NCI-H1417 (cell line): ENCODE measurements at places on chromosomes 4 and X.

- DNase-seq = no peak
Observed at GRCh38 chr4:36133658-36134057, 110.7 kb downstream of the ARAP2 start.

DNA sequence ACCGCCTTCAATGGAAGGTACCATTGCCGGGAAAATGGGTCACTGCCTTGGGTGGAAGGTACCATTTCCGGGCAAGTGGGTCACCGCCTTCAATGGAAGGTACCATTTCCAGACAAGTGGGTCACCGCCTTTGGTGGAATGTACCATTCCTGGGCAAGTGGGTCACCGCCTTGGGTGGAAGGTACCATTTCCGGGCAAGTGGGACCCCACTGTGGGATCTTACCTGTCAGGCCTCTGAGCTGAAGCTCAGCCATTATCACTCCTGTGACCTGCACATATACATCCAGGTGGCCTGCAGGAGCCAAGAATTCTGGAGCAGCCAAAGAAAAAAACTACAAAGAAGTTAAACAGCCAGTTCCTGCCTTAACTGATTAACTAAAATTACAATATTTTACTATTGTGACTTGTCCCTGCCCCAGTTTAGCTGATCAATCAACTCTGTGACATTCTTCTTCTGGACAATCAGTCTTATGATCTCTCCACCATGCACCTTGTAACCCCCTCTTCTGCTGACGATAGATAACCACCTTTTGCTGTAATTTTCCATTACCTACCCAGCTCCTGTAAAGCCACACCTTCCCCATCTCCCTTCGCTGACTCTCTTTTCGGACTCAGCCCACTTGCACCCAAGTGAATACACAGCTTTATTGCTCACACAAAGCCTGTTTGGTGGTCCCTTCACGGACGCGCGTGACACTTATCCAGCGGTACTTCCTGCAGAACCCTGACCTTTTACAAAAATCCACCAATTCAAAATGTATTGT lies 313.2 kb downstream of the DHRSX start:
- DNase-seq = no peak

GRCh38 chrX:97616883-97617530 lies 733.3 kb downstream of the RPA4 start:
- no peak for DNase-seq

GRCh38 chr4:140807491-140808252 lies 51.5 kb upstream of the TBC1D9 start:
- no peak for DNase-seq

DNA sequence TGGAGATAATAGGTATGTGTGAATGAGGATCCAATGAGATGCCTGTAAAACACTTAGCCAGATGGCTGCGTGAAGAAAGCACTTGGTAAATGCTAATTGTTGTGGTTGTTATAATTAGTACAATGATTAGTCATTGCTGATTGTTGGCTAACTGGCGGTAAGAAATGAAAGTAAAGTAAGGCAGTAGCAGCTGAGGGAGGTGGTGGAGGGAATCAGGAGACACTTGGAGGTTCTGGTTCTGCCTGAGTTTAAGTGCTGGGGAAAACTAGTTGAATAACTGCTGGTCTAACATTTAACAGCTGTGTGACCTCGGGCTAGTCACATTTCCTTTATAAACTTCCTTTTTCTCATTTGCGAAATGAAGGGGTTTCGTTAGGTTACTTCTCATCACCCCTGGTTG lies 30.9 kb downstream of the CD38 start:
- no peak for DNase-seq

DNA sequence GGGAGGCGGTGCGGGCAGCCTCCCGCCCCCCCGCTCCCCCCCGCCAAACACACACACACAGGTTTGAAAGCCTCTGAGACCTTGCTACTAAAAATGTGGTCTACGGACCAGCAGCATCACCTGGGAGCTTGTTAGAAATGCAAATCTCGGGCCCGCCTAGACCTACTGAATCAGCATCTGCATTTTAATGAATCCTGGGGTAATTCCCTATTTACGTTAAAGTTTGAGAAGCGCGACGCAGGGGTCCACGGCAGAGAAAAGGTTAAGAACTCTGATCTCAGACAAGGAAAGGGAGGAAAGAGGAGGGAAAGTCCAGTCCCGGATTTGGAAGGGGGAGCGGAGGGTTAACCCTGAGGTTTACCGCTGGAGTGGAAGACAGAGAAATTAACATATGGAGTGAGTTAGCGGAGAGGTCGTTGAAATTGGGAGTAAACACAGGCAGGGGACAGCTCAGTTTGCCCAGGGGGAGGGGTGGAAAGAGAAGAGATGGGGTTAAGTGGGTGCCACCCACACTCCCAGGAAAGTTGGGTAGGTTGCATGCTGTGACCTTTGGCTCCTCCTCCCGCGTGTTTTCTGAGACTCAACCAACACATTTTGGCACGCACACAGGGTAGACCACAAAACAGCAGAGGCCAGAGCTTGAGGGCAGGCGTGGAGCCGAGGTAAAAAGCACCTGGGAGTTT lies 483.6 kb downstream of the BCOR start:
- DNase-seq = peak; percentile 75

- no peak for DNase-seq
Observed at GRCh38 chr4:3305610-3306371, 13.0 kb downstream of the RGS12 start.

DNA sequence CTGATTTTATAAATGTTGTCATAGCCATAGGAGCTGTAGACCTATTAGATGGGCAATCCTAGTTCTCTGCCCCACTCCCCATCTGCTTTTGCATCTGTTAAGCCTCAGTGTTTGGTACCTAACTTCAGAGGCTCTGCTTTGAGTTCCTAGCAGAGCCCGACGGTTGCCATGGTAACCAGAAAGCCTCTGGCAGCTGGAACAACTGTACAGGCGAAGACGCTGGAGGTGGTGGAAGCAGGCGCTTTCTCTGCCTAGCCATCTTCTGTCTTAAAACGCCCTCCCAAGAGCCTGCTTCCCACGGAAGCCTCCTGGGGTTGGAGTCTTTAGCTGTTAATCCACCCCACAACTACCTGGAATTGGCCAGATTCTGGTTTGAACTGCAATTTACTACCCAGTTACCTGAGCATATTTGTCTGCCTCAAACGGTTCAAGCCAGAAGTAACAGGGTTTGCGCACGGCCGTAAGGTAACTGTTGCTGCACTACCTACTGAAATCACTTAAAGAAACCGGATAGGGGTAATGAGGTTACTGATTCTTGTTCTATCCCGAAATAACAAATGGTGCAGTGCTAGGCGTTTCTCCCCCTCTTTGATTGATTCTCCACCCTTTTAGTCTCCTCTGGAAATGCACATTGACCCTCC lies 1.0 kb upstream of the GABRG1 start:
- DNase-seq = peak; percentile 42

- DNase-seq = no peak
Observed at GRCh38 chr4:8920969-8921368, 49.3 kb upstream of the HMX1 start.

DNA sequence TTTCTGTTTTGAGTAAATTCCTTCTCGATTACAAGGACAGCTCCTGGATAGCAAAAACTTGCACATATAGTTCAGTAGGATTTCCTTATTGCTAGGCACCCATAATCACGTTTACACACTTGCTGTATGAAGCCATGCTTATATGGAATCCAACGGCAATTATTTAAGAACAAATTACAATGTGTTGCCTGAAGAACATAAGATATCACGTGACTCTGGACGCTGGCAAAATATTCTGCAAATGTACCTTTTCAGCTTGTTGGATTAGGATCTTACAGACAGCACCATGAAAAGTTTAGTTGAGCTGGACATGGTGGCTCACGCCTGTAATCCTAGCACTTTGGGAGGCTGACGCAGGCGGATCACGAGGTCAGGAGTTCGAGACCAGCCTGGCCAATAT lies 17.4 kb downstream of the MFAP3L start:
- DNase-seq = no peak

GRCh38 chrX:24838629-24839028 lies 144.9 kb downstream of the POLA1 start:
- peak; percentile 75 for DNase-seq

DNA sequence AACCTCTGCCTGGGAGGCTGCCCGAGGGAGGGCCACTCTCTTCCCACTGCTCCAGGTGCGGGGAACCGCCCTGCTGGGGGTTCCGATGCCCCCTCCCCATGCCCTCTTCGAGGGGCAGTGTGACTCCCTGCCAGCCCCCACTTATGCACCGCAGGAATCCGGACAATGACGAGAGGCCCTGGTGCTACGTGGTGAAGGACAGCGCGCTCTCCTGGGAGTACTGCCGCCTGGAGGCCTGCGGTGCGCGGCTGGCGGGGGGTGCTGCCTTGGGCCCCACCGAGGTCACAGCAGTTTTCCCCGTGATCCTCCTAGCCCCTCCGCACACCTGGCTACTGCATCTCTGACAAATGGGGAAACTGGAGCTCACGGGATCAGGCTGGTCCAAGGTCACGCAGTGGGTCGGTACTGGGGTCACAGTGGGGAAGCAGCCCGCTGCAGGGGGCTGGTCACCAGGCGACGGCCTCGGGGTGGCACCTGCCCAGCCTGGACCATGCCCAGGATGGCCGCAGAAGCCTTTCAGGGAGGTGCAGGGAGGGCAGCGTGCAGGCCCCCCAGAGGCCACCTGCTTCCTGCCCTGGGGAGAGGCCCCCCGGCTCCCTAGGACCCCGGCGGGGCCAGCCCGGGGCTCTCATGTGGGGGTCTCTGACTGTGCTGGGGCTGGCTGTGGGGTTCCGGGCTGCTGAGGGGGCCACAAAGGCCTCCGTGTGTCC lies 3.5 kb downstream of the HGFAC start:
- no peak for DNase-seq

DNA sequence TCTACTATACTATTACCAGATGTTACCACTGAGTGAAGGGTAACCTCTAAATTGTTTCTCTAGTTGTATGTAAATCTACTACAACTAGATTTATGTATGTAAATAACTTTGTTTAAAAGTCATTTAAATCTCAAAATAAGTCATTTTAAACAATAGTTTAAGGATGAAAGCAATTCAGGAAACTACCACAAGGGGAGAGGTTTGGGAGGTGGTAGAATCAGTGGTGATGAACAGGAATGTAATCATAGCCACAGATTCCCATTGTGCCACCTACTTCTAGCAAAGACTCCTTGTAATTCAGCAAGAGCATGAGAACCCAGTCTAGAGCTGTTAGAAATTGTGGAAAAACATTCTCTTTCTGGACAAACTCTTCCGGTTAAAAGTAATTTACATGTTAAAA lies 234.6 kb downstream of the SLC7A11 start:
- no peak for DNase-seq

GRCh38 chr4:172997856-172998255 lies 170.8 kb upstream of the GALNT7 start:
- DNase-seq = no peak

- no peak for DNase-seq
Observed at GRCh38 chr4:112253382-112254000, 21.9 kb downstream of the AP1AR start.

- DNase-seq = no peak
Observed at GRCh38 chr4:30181512-30181911, 538.7 kb upstream of the PCDH7 start.

DNA sequence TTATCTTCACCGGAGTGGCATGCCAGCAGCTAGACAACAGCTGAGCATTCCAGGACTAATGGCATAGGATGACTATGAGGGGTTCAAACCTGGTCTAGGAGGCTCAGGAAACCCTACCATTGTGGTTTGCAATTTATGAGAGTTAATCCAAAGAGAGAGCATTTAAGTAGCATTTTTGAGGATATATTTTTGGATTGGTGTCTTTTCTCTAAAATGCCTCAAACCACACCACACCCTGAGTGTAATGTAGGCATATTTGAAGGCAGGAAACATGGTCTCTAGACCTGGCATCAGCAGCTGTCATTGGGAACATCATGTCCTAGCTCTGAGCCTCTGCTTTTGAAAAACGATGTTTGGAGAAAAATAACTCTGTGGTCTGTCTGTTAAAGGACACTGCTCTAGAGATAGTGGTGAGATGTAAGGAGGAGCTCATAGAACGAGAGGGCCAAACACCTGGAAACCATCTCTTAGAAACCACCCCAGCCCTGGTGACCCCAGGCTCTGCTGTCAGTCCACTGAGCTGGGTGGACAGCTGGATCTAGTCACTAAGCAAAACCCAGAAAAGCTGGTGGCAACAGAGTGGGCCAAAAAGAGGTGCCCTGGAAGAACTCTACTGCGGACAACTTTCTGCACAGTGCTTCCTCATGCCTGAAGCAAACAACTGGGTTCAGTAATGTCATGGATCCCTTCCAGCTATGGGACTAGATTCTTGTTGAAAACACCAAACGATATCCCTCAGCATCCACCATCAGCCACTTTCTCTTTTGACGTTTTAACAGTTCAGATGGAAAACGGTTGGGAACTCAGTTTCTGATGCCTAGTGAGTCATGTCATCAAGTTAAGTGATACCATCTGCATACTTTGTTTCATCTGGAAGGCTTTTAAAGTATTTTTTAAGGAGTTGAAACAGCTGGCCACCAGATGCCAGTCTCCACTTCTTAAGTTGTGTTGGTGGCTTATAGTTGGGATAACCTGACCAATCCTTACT lies 100.2 kb upstream of the C1QTNF7 start:
- DNase-seq = no peak

DNA sequence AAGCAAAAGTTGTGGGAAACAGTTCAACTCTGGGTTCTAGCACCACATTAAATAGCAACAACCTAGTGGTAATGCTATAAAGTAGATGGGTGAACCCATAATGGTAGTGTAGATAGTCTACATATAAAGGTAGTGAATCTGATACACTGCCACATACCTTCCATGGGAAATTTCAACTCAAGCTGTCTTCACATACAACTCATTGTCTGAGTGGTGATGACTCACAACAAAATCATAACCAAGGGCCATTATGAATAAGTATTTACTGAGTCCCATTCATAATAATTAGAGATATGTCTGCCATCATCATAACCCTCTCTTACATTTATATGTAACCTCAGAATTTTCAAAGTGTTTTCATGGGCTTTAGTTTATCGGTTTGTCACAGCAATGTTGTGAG lies 34.8 kb downstream of the EGF start:
- DNase-seq = no peak

- DNase-seq = no peak
Observed at GRCh38 chr4:108384544-108384943, 215.8 kb upstream of the LEF1 start.

DNA sequence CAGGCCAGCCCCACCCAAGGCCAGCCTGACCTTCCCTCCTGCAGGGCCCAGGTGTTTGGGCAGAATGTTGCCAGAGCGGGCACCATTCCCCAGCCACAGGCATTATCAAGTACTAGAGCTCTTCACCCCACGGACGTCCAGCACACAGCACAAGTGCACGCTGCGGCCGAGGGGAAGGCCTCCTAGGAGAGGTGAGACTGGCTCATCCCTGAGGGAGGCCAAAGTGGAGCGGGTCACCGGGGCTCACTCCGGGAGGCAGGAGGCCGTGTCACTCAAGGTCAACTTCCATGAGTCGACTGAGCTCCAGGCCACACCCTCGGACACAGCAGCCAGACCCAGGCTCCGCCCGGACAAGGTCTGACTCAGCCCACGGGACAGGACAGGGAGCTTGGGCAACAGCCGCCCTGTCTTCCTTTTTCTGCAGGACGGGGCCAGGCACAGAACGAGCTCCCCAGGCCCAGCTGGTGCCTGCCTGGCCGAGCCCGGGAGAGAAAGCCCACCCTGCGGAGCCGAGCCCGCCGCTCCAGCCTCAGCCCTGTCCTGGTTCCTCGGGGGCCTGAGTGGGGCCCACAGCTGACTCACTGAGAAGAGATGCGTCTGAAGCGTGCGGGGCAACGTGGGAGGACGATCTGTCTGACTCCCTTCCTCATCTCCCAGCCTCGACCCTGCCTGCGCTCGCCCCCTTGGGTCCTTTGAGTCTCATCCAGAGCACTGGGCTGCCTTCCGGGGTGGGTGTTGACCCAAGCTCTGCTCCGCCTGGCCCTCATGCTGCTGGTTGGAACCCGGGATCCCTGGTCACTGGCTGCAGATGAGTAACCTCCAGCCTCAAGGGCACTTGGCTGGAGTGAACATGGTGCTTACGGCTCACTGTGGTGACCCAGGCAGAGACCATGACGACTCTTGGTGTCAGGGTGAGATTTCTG lies 1.6 kb downstream of the SLC49A3 start:
- no peak for DNase-seq
